ENCODE measurements at places on chromosomes 4 and X.

DNA sequence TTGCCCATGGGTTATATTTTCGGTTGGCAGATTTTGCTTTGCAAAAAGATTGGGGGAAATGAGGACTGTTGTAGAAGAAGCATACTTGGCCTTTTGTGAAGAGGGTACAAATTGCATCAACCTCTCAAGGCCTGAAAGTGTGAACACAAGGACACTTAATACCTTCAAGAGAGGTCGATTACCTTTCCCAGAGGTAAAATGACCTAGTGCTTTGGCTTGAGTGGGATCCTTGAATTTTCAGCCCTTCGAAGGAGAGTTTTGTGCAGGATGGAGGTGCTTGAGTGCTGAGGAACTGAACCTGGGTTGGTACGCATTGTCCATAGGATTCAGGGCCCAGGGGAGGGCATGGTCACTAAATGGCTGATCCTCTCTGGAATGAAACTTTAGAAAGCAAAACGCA, 27.6 kb upstream of the NKAP start:
- DNase-seq, result no peak

DNA sequence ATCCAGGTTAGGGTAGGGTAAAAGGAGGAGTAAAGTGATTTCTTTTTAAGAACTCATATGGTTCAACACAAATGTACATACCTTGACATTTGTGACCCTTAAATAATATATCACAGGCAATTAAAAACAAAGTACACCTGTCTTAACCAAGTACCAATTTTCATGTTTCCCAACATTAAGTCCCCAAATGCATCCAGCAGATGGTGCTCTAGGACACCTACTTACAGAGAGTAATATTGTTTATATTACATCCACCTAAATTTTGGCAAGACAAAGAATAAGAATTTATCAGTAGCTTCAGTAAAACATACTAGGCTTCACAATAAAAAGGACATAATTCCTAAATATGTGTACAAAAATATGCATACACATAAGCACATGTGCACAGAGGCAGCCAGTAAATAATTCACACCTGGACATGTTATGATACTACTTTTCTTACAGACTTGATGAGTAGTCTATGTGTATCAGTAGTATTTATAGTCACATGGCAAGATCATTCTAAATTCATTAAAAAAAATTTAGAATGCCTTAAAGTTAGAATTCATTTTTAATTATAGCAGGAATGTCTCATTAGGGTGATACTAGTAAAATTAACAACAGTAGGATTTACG, 219.7 kb downstream of the DCLK2 start:
- peak; percentile 8 for DNase-seq

DNA sequence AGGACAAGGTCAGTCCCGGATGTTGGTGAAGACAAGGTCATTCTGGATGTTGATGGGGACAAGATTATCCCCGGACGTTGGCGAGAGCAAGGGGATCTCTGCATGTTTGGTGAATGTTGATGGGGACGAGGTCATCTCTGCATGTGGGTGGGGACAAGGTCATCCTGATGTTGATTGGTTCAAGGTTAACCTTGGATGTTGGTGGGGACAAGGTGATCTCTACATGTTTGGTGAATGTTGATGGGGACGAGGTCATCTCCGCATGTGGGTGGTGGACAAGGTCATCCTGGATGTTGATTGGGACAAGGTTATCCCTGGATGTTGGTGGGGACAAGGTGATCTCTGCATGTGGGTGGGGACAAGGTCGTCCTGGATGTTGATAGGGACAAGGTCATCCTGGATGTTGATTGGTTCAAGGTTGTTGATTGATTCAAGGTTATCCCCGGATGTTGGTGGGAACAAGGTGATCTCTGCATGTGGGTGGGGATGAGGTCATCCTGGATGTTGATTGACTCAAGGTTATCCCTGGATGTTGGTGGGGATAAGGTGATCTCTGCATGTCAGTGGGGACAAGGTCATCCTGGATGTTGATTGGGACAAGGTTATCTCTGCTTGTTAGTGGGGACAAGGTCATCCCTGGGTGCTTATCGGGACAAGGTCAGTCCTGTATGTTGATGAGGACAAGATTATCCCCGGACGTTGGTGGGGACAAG, 28.8 kb upstream of the PLCXD1 start:
- no peak for DNase-seq

- no peak for DNase-seq
Observed at GRCh38 chr4:5753766-5754528, 42.9 kb downstream of the EVC start.

DNA sequence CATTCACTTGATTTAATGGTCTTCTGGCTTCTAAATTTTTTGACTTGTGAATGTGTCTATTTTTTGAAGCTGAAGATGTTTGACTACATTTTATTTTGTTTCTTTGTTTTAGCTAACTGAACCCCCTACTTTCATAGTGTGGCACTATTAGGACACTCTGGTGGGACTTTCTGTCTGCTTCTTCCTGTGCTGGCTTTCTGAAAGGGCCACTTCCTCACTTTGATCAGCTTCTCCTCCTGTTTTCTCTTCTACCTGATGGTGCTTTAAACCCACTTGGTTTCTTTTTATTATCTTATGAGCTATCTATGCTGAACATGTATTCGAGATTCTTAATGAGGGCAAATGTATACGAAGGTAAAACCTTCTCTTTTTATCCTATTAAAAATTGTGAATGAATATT, 186.1 kb upstream of the CASK start:
- DNase-seq, result no peak

DNA sequence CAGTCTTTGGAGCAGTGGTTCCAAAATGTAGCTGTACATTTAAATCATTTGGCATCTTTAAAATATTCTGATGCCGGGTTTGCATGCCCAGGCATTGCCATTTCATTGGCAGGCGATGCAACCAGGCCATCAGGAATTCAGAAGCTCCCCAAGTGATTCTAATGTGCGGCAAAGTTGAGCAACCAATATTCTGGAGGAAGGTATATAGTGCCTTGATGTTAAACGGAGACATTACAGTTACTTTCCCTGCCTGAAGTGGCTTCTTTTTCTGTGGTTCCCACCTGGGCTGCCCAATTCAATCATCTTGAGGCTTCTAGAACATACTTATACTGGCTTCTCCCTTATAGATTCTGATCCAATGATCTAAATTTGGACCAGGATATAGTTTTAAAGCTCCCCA, 68.7 kb upstream of the PGM2 start:
- DNase-seq, result no peak

DNA sequence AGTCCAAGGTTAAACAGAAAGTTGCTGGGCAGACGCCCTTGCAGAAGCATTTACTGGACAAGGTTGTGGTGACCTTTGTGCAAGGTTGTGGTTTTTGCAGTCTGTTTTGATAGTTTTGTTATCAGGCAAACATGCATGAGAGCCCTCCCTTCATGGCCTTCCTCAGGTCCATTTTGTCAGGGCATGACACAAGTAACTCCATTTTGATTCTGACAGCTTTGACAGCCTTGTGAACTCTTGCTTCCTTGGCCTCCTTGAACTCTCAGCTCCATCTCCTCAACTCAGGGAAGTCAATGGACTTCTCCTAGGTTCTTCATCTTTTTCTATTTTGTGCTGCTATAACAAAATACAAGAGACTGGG, 97.7 kb downstream of the CEP44 start:
- DNase-seq, result no peak

GRCh38 chrX:136742721-136743379, 37.9 kb downstream of the ARHGEF6 start:
- DNase-seq, result no peak

- DNase-seq, result no peak
Observed at GRCh38 chr4:29079260-29079659, 1640.9 kb upstream of the PCDH7 start.

DNA sequence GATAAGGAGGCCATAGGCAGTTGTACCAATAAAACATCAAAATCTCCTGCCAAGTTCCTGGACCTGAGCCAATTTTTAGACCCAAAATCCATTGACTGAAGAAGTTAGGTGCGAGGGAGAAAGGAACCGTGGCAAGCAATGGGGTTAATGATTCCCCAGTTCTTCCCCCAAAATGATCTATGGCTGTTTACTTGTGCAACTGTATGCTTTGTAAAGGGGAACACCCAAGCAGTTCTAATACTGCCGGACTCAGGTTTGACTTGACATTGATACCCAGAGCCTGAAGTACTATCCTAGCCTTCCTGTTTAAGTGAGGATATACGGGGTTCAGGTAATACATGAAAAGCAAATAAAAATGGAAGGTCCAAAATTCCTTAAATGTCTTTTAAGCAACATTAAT, 6.7 kb upstream of the EIF4E start:
- DNase-seq, result no peak

DNA sequence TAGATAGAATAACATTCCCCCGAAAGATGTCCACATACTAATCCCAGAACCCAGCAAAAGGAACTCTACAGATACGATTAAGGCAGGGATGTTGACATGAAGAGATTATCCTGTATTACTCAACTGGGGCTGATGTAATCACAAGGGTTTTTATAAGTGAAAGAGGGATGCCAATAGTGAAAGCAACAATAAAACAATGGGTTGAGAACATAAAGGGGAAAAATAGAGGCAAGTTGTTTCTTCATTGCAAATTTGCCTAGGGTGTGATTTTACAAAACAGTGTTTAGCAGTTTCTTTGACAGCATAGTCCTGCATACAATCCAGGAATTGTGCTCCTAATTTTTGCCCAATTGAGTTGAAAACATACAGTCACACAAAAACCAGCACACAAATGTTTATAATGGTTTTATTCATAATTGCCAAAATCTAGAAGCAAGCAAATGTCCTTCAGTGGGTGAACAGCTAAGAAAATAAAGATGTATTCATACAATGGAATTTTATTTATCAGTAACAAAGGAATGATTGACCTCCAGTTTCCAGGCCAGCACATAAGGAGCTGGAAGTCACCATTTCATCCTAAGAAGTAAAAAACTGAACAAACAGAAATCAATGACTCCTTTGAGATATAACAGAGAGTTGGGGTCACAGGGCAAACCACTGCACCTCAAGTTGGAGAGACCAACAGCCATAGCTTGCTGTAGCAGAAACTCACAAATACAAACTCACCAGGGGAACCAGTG, 107.2 kb downstream of the CENPC start:
- DNase-seq, result no peak

DNA sequence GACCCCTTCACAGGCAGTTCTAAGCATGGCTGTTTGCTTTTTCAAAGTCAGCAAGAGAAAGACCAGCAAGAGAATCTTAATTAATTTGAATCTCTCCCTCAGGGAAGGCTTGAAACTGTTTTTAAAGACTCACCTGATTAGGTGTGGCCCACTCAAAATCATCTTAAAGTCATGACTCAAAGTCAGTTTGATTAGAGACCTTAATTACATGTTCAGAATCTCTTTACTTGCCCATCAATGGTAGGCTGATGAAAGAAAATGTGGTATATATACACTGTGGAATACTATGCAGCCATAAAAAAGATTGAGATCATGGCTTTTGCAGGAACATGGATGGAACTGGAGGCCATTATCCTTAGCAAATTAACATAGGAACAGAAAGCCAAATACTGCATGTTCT, 247.5 kb upstream of the PRKX start:
- DNase-seq, result no peak

GRCh38 chr4:58760737-58761136, 1650.6 kb upstream of the IGFBP7 start:
- DNase-seq, result no peak

DNA sequence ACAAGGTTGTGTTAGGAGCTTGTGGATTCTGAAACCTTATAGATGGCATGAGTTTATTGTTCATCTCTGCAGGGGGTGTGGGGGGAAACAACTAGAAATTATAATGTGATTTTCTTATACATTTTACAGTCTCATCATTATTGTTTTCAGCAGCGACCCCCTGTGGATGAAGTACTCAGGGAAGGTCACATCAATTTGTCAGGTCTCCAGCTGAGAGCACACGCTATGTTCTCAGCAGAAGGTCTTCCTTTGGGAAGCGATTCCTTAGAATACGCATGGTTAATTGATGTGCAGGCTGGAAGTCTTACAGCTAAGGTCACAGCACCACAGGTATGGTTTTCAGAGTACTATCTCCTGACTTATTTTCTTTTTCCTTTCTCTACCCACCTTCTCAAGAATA, 72.2 kb downstream of the BLTP1 start:
- no peak for DNase-seq

DNA sequence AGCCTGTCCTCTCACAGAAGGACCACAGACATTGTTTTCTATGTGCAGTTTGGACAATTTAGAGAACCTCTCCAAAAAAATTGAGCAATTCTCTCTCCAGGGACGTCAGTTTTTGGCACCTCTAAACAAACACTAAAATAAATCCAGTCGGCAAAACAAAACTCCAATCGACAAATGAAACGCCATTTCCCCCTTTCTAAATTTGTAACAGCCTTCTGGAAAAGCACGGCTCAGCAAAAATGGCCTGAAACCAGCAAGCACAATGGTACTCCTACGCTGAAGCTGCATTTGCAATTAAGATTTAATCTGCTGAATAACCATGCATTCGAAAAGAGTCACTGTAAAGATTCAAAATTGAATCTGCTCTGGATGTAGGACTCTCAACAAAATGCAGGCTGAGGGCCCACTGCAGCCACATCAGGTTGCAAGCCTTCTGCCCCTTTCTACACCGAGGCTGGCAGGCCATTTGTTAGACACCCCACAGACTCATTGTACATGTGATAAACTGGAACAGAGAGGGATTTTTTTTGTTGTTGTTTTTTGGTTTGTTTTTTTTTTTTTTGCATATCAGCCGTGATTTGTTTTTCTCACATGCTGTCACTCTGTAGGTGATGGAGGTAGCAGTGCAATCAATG, 79.9 kb upstream of the MAP3K15 start:
- DNase-seq, result no peak

- DNase-seq, result peak; percentile 14
Observed at GRCh38 chrX:41275661-41276609, 58.0 kb upstream of the DDX3X start.

DNA sequence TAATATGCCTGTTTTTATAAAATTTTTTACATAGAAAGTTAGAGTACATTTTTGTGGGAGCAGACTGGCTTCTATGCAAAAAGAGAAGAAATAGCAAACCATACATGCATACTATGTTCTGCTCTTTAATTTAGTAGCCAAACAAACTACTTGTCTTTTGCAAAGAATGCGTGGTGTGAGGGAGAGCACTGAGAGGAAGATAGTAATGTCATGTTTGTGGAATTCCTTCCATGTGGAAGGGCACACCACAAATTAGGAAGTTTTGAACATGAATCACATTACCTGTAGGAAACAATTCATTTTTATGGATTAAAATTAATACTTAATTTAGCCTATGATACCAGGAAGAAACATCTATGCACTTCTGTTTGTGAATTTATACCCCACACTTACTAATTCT, 1529.1 kb upstream of the ADGRL3 start:
- no peak for DNase-seq

GRCh38 chr4:138182838-138183426, 59.2 kb downstream of the SLC7A11 start:
- DNase-seq, result no peak

DNA sequence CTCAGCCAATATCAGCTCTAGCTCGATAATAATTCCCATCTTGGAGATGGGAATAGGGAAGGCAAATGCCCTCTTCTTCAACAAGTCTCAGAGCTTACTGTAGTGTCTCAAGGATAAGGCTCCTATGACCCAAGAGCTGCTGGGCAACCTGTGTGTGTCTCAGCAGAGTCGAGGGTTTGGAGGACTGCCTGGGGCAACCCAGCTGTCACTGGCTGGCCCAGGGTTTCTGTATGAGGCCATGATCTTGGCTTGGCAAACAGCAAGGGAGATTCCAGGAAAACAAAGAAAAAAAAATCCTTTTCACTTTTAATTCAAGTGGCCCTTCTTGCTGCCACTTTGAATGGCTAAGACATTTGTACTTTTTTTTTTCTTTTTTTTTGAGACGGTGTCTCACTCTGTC, 34.4 kb downstream of the TMSB4X start:
- DNase-seq, result no peak

- no peak for DNase-seq
Observed at GRCh38 chr4:38805530-38806145, 1.0 kb upstream of the TLR1 start.

All from stimulated activated CD4-positive, alpha-beta T cell treated with anti-CD3 and anti-CD28 coated beads, TNF-alpha, amount 100 ng/mL, for 24 hours (primary cell).